DMS 273 treated with DMSO at 0.1 percent for 48 hours (cell line): ENCODE measurements at places on chromosomes 5 and 9.

DNA sequence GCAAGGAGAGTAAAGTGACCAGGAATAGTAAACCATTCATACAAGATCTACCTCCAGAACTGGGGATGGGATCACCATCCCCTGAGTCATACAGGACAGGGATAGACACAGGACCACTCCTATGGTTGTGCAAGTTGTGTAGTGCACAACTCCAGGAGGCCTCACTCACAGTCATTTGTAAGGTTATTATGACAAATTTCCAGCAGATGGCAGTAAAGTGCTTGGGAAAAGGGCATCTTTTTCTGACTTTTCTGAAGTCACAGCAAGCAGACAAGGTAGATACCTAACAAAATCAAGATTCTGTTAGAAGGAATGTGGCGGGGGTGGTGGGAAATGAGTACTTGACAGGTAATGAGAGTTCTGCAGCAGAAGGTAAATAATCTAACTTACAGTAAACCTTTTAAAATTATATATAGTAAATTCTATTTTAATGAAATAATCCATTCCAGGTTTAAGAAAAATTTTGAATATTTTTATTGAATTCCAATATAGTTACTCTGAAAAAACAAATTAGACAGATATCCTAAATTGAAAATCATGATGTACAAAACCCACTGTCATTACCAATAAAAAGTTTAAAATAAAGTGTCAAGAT lies 16.7 kb upstream of the KIF27 start:
- no peak for DNase-seq

GRCh38 chr9:18796696-18797270 lies 236.2 kb downstream of the SAXO1 start:
- DNase-seq, result no peak

DNA sequence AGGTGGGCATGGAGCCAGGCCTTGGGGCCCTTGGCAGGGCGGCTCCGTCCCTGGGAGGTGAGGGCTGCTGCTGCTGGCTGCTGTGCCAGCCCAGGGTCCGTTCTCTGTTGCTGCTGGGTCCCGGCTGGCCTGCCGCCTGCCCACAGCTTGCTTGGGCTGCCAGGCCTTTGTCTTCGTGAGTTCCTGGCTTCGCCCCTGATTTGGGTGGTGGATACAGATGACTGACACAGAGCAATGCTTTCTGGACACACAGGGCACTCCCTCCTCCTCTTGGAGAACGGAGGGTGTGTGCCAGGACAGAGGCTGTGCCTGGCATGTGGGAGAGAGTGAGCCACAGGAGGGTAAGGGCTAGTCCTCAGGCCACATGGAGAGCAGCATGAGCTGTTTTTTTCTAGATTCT lies 166.1 kb downstream of the MACROH2A1 start:
- no peak for DNase-seq

DNA sequence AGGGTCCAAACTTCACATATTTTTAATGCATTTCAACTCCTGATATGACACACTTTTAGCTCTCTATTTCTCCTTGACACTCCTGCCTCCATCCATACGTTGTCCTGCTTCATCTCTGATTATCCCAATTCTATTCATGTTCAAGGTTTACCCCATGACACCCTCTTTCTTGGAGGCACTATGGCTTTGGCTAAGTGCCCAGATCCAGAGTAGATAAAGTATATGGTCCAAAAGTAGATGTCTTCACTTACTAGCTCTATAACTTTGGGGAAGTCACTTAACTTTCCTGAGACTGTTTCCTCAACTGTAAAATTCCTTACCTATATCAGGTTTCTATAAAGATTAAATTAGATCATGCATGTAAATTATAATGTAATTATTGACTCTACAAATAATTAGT lies 36.1 kb downstream of the SLC22A5 start:
- DNase-seq, result no peak

DNA sequence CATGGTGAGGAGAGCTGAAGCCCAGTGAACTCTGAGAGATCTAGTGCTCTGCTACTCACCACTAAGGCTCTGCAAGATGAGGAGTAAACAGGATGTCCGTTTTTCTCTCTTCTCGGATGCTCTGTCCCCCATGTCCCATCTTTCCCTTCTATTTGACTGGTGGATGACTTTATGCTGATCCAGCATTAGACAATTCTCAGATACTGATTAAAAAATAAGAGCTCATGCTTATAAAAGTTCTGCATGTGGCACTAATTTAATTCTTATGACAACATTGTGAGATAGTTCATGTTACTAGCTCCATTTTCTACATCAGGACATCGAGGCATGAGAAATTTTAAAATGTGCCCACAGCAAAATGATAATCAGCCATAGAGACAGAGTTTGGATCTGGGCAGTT lies 77.0 kb downstream of the HMHB1 start:
- no peak for DNase-seq

DNA sequence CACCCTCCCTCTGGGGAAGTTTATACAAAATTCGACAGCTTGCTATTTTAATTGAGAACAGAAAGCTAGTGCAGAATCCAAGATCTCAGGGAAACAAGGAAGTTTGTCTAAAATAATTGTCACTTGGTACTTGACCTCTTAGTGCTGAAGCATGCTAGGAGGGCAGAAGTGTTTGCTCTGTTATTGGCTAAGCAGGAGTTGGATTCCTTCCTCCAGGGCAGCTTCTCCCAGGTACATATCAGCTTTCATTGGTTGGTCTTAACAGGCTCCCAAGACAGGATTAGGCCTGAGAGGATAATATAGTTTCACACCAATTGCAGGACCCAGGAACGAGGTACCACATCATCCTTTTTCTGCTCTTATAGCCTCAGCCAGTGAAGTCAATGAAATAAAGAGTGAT lies 432.8 kb downstream of the IRX1 start:
- no peak for DNase-seq

- no peak for DNase-seq
These were observed 80.5 kb upstream of the HSPA9 start for GRCh38 chr5:138655530-138656190.

GRCh38 chr9:3553076-3553765 lies 27.4 kb upstream of the RFX3 start:
- DNase-seq, result no peak

- no peak for DNase-seq
These were observed 50.1 kb downstream of the FAM78A start for GRCh38 chr9:131226226-131226625.

DNA sequence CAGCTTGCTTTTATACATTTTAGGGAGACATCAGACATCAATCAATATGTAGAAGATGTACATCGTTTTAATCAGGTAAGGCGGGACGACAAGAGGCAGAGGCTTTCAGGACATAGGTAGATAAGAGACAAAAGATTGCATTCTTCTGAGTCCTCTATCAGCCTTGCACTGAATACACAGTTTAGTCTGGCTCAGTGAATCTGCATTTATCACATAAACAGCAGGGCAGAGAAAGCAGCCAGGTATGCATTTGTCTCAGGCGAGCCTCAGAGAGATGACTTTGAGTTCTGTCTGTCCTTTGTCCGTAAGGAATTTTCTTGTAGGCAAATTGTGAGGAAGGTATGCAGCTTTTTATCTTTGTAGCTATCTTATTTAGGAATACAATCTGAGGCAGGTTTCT lies 202.8 kb upstream of the TAS2R1 start:
- DNase-seq, result no peak
